ENCODE measurements at places on chromosomes 12 and 14. TPM values are rescaled to one million over a fixed set of nuclear protein-coding genes. Genes with fewer than 3 reads are reported as not detected.

Gene CIDEB
- total RNA-seq = 1.7 TPM

Gene FOXG1
- total RNA-seq = not detected

Gene ZBTB42
- 6.9 TPM for total RNA-seq

Gene C1QL4
- not detected for total RNA-seq

Gene YAF2
- 14.8 TPM for total RNA-seq

Gene SMIM41
- total RNA-seq = not detected

Gene HNRNPA1
- total RNA-seq = 158 TPM

Gene LRRC10
- total RNA-seq = not detected

Gene PPP1R36
- 1.0 TPM for total RNA-seq

Gene NTS
- not detected for total RNA-seq

Gene AACS
- 45.1 TPM for total RNA-seq

Gene CLEC12A
- not detected for total RNA-seq

Gene TBX5
- not detected for total RNA-seq

Gene MAP3K9
- 1.1 TPM for total RNA-seq

Gene TTC9
- total RNA-seq = under 0.01 TPM

Gene CFAP73
- total RNA-seq = not detected

Gene BCAT1
- 3.3 TPM for total RNA-seq

Gene MANSC4
- total RNA-seq = 0.36 TPM

Gene SART3
- total RNA-seq = 54.6 TPM

Gene TGM1
- not detected for total RNA-seq

Gene GPR84
- total RNA-seq = not detected

Gene KRT79
- not detected for total RNA-seq

Gene NFE2
- total RNA-seq = not detected

Gene LRRC43
- 5.1 TPM for total RNA-seq

Gene FICD
- 5.9 TPM for total RNA-seq

Gene PLEKHH1
- total RNA-seq = 48.9 TPM

Gene HSPB8
- 7.0 TPM for total RNA-seq

Gene BIN2
- total RNA-seq = not detected

Gene APOF
- not detected for total RNA-seq
